ENCODE measurements at places on chromosomes 3 and 15.

DNA sequence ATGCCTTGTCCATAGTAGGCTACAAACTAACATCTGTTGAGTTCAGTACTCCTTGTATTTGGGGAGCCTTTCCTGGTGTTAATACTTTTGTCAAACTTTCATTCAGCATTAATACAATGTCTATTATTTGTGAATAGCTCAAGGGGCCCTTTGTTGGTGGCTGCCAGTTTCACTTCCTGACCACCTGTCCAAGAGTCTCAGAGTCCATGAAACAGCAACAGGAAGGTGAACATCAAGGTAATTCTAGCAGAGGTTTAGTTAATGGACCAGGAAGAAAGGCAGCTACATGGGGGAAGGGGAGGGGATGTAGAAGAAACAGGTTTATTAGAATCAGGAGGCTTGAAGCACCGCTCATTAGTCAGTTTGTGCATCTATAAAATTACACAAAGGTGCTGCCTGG, 386.9 kb downstream of the PDCD6IP start:
- no peak for DNase-seq

DNA sequence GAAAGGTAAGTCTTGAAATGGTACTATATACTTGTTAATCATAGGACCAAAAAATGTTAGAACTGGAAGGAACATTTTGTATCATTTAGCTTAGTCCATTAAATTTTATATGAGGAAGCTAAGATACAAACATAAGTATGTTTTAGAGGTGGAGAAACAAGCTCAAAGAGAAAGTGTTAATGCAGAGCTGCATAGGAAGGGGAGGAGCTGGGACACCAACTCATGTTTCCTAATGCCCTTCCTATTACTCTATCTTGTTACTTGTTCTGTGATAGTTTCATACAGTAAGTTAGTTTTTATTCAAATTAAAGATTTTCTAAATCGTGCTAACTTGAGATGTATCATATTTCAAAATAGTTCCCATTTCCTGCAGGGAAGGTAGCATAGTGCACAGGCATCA, 7.4 kb downstream of the SLC35A5 start:
- DNase-seq = no peak

DNA sequence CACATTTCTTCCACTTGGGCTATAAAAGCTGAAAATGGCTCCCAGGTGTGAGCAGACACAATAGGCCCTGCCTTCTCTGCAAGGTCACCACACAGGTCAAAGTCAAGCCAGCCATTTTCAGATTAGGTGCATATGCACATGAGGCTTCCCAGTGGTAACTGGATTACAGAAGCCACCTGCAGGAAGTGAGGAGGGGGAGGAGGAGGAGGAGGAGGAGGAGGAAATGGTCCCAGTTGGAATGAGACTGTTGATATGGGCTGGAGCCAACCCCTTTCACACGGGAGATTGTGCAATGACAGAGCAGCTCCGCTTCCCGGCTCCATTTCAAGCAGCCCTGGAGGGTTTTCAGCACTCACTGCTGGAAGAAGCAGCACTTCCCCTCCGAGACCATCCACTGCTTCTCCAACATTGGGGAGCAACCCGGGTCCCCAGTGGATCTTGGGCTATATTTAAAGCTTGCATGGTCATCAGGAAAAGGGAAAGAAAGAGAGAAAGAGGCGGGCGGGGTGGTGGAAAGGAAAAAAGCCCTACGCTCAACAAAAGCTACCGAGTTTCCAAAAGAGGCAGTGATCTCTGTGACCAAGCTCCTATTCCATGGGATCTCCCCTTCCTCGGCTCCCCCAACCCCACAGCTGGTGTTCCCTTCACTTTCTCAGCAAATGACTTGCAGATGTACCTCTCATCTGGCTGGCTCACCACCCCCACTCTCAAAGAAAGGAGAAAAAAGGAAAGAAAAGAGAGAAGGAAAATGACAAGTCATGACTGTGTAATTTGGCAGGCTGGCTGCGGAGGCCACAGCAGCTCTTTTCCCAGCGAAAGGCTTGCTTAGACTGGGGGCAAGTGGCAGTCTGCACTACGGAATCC, 58.3 kb downstream of the LRIG1 start:
- no peak for DNase-seq

GRCh38 chr3:47270526-47270925, 12.1 kb downstream of the KIF9 start:
- DNase-seq = no peak

- no peak for DNase-seq
Measured at GRCh38 chr3:155690921-155691320, 54.0 kb downstream of the PLCH1 start.

DNA sequence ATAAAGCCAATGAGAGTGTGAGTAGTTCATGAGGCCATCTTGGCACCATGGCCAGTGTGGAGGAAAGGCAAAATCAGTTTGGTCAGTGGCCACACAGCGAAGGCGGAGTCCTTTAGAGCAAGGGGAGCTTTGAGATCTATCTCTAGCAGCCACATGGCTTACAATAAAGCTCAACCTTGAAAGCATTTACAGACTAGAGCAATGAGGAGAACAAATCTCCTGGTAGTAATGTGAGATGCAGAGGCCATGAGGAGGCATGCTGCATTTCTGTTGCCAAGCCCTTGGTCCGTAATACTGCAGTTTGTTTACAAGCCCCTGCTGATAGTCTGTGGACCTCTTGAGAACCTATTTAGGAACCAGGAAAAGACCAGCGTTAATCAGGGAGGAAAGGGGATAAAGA, 381.5 kb upstream of the C2CD4B start:
- no peak for DNase-seq
